ENCODE measurements at places on chromosomes 7 and 10. TPM values are rescaled to one million over a fixed set of nuclear protein-coding genes. Genes with fewer than 3 reads are reported as not detected.

GRCh38 chr7:106369352-106369751, 84.6 kb upstream of the NAMPT start:
- no peak for DNase-seq

- no peak for DNase-seq
These were observed 176.1 kb downstream of the COBL start for GRCh38 chr7:51140199-51141164.

DNA sequence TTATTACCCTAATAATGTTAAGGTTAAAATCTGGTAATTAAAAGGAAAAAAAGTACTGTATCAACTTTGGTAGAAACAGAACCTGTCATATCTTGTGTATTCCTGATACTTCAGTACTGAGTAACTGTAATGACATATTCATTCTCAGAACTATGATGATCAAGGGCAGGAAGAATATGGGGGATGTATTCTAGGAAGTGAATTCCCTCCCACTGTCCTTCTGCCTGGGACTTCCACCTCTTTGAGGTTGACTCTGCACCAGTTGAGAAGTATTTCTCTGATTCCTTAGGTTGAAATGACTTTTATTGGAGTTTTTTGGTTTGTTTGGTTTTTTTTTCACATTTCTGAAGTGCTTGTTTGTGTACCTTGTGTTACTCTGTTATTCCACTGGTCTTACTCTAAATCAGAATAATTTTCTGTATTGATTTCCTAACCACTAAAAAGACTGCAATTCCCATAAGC, 36.9 kb downstream of the WASL start:
- DNase-seq = no peak

The AGAP4 gene
- total RNA-seq = 12.1 TPM

The GRB10 gene
- total RNA-seq = 12.0 TPM

- no peak for DNase-seq
These were observed 106.3 kb downstream of the ATXN7L1 start for GRCh38 chr7:105769901-105770628.

DNA sequence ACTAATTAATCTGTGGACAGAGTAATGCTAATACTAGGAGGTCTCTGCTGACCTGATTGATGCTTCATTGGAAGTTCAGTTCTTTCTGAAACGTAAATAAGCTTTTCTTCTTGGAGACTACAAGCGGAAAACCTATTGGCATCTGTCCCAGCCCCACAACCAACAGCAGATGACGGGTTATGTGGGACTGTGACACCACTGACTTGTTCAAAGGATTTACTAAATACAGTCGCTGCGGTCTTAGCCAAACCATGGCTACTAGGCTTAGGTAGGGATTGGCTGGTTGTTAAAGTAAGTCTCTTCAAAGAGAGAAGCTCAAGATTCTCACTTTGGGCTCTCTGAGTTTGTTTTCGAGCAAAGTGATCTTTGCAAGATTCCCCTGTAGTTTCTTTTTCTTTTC, 68.3 kb downstream of the HYCC1 start:
- no peak for DNase-seq

GRCh38 chr7:21547501-21547900, 4.7 kb downstream of the DNAH11 start:
- no peak for DNase-seq

The CDNF gene
- 1.1 TPM for total RNA-seq

GRCh38 chr7:113094517-113095249, 8.1 kb upstream of the GPR85 start:
- DNase-seq = no peak
